ENCODE measurements at places on chromosomes 1 and 21.

GRCh38 chr1:219302697-219303096, 129.0 kb downstream of the LYPLAL1 start:
- DNase-seq: no peak

DNA sequence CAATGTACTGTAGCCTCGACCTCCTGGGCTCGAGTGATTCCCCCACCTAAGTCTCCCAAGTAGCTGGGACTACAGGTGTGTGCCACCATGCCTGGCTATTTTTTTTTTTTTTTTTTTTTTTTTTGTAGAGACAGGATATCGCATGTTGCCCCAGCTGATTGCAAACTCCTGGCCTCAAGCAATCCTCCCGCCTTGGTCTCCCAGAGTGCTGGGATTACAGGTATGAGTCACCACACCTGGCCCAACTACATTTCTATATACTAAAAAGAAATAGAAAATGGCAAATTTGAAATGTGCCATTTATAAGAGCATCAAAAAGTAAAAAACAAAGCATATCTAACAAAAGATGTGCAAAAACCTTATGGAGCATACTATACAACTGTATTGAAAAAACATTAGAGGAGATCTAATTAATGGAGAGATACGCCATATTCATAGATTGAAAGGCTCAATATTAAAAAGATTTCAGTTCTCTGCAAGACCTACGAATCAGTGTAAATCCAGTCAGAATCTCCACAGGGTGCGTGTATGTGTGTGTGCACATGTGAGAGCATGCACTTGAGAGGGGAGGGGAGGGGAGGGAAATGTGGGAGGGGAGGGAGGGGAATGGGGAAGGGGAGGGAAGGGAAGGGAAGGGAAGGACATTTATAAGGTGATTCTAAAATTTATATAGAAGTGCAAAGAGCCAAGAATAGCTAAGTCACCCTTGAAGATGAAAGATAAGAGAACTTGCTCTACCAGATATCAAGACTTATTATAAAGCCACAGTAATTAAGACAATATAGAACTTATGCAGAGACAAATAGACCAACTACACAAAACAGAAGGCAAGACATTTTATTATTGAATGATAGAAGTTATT, 15.5 kb upstream of the PADI4 start:
- no peak for DNase-seq

- no peak for DNase-seq
These were observed 213.0 kb downstream of the CAMTA1 start for GRCh38 chr1:6998267-6998666.

DNA sequence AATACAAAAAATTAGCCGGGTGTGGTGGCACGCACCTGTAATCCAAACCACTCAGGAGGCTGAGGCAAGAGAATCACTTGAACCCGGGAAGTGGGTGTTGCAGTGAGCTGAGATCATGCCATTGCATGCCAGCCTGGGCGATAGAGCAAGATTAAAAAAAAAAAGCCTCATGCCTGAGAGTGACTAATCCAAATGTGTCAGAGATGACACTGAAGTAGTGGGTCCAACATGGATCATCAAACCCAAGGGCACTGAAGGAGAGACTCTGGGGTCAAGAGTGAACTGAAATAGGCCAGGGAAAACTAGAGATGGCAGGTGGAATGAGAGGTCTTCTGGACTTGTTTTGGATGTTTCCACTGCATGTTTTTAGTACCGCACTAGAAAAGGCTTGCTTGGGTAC, 10.2 kb upstream of the CACHD1 start:
- no peak for DNase-seq

- DNase-seq: no peak
These were observed 134.7 kb upstream of the CD34 start for GRCh38 chr1:208045463-208046260.

GRCh38 chr1:47507144-47507543, 69.3 kb downstream of the FOXD2 start:
- DNase-seq: no peak

DNA sequence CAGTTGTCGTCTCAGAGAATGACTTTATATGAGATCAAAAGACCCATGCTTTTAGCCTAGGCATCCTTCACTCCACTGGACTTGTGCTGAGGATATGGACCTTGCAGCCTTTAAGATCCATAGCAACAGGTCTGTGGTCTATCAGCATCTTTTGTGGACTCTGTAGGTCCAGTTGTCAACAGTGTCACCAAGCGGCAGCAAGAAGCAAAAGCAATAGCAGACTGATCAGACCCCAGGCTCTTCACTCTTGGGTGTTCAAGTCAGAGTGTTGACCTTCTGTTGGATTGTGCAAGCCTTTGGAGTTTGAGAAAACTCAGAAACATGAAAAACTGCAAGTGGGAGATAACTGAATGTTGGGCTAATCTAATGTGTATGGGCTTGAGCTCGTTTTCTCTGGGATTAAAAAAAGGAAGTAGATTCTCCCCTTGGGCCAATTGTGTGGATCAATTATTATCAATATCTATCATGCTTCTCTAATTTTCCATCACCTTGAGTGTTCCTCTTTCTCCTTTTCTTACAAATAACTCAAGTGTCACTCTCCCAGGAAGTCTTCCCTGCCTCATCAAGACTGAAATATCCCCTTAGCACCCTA, 144.2 kb downstream of the LYPLAL1 start:
- DNase-seq: no peak

DNA sequence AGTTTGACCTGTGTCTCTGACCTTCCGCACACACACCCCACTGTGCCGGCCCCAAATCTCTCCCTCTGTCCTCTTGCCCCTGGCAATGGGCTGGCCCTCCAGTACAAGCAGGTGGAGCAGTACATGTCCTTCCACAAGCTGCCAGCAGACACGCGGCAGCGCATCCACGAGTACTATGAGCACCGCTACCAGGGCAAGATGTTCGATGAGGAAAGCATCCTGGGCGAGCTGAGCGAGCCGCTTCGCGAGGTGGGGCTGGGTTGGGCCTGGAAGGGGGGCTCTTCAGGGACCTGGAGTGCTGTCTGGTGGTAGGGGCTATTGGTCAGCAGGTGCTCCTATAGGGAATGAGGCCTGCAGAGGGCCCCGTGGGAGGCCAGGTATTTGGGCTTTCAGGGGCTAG, 7.8 kb downstream of the HCN3 start:
- DNase-seq: no peak

DNA sequence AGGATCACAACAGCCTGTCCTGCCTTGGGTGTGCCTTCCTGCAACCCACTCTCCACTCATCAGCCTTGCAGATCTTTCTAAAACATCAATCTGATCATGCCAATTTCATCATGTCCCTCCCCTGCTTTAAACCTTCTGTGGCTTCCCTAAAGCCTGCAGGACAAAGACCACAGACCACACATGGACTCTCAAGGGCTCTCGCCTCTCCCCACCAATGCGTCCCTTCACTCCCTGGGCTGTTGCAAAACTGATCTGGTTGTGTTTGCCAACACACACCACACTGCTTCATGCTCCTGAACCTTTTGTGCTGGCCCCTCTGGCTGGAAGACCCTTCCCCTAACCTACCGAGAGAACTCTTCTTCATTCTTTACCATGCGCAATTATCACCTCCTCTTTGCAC, 72.4 kb downstream of the ITPKB start:
- DNase-seq: no peak

GRCh38 chr1:155086128-155086741, 7.6 kb downstream of the EFNA3 start:
- no peak for DNase-seq

GRCh38 chr1:23613191-23614031, 54.1 kb upstream of the ID3 start:
- DNase-seq: no peak

- no peak for DNase-seq
These were observed 26.2 kb downstream of the TFF3 start for GRCh38 chr21:42288962-42289361.

- no peak for DNase-seq
These were observed 19.0 kb upstream of the L1TD1 start for GRCh38 chr1:62175568-62176179.

DNA sequence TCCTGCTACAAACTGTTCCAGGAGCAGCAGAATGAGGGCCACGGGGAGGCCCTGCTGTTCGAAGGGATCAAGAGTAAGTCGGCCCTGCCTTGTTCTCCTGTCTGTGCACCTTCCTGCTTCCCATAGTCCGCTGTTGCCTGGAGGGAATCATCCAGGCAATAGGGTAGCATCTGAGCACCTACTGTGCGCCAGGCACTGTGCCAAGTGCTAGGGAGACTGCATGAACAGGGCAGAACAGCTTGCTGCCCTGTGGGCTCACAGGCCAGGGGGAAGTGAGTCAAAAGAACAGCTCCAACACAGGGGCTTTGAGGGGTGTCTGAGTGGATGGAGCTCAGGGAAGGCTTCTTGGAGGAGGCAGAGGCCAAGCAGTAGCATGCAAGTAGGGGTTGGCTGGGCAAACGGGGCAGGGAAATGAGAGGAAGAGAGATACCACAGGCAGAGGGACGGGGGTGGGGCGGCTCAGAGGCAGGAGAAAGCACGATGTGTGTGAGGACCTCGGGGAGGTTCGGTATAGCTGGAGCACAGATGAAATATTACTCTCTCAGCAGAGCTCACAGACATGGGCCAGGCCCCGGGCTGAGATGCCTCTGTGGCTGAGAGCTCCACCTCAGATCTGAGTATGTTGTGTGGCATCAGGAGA, 15.5 kb upstream of the PADI6 start:
- no peak for DNase-seq

GRCh38 chr1:180533266-180533987, 25.3 kb upstream of the OVAAL start:
- peak; percentile 88 for DNase-seq

- no peak for DNase-seq
These were observed 10.2 kb downstream of the PRKAB2 start for GRCh38 chr1:147162093-147162492.

DNA sequence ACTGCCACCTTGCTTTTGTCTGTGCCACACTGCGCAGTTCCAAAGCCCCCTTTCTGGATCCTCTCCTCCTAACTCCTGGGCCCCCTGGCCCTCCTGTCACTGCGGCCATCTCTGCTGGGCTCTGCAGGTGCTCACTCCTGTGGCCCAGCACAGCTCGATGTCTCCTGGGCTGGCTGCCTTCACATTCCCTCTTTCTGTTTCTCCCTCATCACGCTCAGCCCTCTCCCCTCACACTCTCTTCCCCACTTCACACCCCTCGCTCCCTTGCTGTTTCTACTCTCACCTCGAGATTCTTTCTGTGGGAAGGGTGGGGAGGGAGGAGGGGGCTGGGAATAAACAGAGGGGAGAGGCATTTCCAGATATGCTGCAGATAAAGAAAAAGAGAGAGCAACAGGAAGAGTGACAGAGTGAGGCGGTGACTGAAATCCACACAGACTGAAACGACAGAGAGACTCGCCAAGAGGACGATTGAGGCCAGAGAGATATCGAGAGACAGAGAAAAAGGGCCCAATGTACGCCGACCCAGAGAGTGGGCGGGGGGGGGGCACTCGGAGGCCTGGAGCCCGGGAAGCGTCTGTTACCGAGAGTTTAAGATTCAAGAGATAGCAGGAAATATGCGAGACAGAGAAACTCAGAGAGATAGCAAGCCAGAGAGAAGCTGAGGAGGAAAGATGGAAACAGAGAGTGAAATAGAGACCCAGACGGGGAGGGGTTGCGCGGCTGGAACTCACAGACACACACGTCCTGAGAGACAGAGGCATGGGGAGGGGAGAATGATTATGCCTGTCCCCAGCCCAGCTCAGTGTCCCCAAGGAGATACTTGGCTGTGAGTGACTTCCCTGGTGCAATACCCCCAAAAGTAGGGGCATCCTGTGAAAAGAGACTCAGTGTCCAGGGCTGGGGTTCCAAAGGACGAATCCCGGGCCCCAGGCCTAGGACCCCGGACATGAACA, 666 bp downstream of the CSF3R start:
- DNase-seq: no peak

- no peak for DNase-seq
These were observed 39.7 kb downstream of the MRAP start for GRCh38 chr21:32338209-32338921.

GRCh38 chr21:45263534-45263933, 24.2 kb downstream of the POFUT2 start:
- DNase-seq: no peak

DNA sequence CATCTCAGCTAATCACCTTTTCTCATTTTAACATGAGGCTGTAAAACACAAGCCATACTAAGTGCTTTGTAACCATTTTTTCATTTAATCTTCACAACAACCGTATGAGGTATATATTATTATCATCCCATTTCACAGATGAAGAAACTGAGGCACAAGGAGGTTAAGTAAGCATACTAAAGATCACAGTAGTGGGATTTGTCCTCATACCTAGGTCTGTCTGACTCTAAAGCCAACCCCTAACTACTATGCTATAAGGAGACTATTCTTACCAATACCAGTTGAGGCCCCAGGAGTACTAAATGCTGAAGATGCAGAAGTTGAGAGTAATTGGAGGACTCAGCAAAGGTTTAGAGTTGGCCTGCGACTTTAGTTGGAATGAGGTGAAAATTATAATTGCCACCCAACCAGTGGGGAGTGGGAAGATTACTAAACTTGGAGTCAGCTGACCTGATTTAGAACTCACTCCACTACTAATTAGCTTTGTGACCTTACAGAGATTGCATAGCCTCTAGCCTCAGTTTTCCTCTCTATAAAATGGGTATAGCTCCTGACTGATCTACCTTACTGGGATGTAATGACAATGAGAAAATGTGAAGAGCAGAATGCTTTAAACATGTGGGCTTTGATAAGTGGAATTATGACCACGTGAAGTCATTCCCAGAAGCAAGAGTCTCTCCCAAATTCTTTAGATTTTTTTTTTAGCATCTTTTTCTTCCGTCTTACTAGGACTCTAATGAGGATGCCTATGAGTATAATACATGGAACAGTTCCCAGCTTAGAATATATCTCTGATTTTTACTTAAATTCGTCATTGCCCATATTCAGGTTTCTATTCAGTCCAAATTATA, 85.8 kb upstream of the IPO9 start:
- no peak for DNase-seq

DNA sequence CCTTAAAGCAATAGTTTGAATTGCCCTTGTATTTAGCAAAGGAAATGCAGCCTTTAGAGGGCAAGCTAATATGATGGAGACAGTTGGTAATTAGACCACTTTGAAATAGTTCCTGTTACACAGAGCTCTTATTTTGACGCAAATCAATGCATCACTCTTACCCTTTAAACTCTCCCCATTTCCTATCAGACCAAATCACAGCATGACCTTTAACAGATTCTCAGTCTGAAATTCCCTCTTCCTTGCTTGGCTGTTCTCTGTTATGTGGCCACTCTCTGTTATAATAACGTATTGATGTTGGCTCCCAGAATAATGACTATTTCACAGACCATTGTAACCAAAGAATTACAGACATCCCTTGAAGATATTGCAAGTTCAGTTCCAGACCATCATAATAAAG, 66.9 kb upstream of the NGF start:
- DNase-seq: no peak

DNA sequence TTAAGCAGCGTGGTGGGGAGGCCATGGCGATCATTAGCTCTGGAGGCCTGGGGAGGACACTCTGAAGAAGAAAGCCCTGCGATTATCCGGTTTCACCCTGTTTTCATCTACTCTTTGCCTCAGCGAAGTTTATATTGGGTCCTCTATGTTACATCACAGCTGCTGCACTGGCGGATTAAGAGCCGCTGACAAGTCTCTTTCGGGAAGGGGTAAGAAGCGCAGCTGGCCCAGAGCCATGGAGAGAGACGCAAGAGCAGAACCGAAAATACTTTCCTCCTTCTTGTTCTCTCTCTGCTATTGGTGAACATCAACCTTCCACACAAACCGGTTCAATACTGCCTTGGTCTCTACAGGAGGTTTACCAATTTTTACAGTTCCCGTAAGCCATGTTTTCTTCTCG, 291.5 kb downstream of the FAM72C start:
- DNase-seq: no peak

GRCh38 chr1:231806623-231807495, 180.3 kb downstream of the DISC1 start:
- DNase-seq: no peak
